Jurkat, Clone E6-1 (cell line): ENCODE measurements at places on chromosomes 6 and 20.

- DNase-seq: no peak
Observed at GRCh38 chr6:133191323-133191722, 49.8 kb upstream of the EYA4 start.

DNA sequence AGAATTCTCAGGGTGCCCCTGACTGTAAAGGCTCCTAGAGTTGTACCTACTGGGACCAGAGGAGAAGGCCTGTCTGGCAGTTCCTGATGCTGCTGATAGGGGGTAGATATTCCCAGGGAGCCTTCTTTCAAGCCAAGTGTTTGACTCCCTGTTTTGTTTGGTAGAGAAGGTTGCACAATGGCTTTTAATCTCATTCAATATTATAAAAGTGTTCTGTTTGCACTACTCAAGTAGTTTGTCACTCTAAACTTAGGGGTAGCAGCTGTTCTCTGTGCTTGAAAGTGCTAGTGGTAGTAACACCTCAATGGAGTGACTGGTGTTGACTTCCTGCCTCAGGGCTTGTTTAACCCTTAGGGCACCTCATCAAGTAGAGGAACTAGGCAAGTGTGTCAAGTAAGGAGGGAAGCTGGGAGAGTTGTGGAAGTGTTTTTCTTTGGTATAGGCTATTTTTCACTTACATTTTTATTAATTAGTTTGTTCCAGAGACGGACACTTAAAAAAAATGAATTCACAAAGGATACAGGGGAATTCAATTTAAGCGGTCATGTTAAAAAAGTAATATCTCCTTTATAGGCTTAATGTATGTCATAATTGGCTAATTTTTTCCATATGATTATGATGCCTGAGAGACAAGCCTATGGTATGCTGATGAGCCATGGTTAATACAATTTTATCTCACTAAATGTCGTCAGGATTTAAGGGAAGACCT, 38.1 kb downstream of the BICRAL start:
- peak; percentile 29 for DNase-seq

DNA sequence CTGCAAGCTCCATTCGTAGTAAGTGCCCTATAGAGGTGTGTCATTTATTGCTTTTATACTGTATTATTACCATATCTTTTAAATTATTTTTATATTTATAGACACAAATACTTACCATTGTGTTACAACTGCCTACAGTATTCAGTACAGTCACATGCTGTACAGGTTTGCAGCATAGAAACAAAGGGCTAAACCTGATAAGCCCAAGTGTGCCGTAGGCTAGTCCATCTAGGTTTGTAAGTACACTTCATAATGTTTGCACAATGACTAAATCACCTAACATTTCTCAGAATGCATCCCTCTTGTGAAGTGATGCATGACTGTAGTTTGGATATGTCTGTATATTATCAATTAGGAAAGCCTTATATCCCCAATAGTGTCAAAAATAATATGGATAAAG, 122.8 kb downstream of the CLVS2 start:
- DNase-seq: no peak

DNA sequence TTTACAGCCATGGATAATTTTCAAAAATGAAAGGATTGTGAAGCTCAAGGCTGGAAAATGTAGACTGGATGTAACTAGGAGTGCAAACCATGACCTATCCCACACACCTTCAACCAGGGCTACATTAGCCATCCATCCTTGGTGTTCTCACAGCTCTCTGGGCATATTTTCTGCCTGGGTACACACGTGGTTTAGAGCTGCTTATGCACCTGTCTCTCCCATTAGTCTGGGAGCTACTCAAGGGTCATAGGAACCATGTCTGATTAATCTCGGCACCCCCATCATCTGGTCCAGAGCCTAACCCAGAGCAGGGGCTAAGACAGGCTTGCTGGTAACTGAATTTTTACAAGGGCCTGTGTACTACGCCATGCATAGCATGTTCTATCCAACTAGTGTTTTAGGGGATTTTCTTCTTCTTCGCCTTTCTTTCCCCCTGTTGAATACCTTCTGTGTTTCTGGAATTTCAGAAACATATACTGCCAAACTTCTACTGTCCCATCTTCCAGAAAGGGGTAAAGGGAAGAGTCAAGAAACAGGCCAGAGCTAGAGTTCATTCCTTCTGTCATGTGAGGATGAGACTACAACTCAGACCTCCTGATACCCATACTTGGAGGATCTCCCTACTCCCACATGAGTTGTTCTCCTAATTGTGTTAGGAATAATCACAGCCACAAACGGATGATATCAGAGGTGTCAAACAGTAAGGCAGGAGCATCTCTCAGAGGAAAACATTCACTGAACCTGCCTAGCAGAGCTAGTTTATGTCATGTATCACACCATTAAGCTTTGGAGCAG, 25.4 kb upstream of the FAM83C start:
- no peak for DNase-seq

- no peak for DNase-seq
Observed at GRCh38 chr6:32406857-32407256, at the start of gene BTNL2. Gene BTNL2 (minus strand): TSS chr6:32407181. CDS start chr6:32407123, 58 bp downstream.

GRCh38 chr6:72425003-72425681, 196.7 kb upstream of the KCNQ5 start:
- no peak for DNase-seq

DNA sequence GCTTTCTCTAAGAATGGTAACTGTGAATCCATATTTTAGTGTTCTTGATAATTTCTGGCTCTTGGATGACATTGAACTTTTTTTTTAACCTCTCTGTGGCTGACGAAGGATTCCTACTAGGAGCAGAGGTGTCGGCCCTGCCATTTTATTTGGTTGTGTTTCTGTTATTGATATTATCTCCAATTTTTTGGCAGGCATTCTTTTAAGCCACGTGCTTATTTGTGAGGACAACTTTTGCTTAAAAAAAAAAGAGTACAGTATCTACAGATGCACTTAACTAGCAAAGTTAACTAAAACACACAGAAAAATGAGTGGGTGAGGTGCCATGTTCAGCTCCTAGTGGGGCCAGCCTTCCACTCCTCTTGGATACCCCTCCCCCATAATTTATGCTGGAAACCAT, 1.1 kb downstream of the FANCE start:
- DNase-seq: no peak

DNA sequence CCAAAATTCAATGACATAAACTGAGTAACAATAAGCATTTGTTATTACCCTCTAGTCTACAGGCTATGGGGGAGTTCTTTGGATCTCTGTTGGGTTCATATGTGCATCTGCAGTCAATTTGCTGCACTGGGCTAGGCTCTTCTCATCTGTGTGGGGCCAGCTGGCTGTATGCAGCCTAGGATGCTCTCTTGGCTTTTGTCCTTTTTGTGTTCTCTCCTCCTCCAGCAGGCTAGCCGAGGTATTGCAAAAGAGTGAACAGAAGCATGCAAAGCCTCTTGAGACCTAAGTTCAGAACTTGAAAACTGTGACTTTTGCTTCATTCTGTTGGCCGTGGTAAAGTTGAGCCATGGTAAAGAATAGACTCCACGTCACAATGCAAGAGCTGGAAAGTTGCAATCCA, 62.8 kb upstream of the FOXO3 start:
- peak; percentile 48 for DNase-seq

- no peak for DNase-seq
Observed at GRCh38 chr6:90082847-90083246, 188.6 kb downstream of the GJA10 start.

DNA sequence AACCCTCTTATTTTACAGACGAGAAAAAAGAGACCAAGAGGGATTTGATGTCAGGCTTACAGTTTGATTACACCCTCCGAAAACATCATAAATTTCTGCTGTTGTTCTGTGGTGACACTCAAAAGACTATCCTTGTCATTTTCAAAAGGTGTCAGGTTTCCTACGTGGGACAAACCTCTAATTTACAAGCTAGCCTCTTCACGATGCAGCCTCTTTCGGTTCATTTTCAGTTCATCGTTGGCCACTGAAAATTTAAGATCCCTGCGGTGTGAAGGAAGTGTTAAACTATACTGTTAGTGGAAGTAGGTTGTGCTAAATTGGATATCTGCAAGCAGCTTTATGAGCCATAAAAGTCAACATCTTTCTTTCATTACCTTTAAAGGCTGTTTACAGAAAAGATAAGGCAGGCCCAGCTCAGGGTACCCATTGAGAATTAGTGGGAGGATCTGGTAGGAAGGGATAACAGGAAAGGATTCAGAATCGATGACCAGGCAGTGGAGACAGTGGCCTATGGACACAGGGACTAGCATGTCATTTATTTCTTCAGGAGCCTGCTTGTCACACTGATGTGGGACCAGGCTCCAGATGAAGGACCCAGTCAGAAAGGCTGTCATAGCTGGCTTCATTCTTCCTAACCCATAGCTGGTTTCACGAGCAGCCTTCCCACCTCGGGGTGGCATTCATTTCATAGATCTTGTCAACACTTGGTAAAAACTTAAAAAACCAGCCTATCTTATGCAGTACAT, 329.1 kb upstream of the SOX4 start:
- no peak for DNase-seq
